ENCODE measurements at places on chromosomes 3 and 15.

DNA sequence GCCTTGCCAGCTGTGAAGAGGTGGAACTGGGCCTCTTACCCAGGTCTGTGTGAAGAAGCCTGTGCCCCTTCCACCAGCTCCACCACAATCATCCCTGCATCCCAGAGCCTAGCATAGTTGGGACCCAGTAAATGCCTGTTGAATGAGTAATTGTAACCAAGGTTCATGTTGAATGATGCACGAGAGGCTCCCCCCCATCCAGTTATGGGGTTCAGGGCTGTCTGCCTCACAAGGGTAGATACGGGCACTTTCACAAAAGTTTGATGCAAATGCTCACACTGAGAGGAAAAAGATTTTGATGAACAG, 29.5 kb upstream of the TSEN2 start:
- no peak for DNase-seq

DNA sequence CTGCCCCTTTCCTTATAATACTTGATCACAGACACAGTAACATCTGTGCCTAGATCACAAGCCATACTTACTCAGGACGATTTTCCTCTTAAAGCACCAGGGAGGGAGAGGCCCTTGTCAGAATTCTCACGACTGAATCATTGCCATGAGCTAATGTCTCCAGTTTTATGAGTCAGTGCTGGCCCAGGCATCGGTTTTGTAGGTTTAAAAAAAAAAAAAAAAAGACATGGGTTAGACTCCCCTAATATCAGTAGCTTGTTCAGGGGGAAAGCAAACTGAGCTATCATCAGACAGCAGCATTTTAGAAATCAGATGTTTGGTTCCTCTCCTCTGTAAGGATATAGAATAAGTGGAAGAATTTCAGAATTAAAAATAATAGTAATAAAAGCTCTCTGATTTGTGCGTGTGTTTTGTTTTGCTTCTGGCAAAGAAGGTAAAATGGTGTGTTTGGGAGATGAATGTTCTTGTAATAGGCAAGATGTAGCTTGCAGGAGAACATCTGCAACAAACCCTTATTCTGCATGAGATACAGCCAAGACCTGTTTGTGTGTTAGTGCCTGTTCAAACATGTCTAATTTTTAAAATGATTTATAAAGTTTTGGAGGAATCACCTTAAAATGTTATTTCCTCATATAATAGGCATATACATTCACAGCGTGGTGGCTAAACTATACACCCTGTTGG, 193.6 kb downstream of the TP63 start:
- DNase-seq, result peak; percentile 99

DNA sequence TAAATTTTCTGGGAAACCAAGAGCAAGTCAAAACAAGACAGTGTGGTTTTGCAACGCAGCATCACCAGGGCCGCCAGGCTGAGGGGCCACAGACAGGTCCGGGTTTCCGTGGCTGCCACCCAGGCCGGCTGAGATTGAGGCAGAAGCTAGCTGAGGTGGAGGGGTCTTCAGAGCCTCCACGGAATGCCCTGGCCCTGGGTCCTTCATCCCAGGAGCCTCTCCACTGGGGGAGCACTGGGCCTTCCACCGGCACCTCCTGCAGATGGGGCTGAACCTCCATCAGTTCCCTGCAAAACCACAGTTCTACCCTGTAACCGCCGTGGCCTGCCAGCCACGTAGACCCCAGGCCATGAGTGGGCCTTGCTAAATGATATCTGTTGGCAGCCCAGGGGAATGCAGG, 152.7 kb downstream of the CHSY1 start:
- peak; percentile 12 for DNase-seq

GRCh38 chr15:67127965-67128364, 62.6 kb downstream of the SMAD3 start:
- DNase-seq, result peak; percentile 98

Data from bronchial epithelial cell (primary cell).